ENCODE measurements at places on chromosomes 12 and 14.

GRCh38 chr12:80118565-80119324, 19.4 kb downstream of the OTOGL start:
- DNase-seq: no peak

- DNase-seq: no peak
Measured at GRCh38 chr12:75807494-75807893, 224.1 kb downstream of the PHLDA1 start.

DNA sequence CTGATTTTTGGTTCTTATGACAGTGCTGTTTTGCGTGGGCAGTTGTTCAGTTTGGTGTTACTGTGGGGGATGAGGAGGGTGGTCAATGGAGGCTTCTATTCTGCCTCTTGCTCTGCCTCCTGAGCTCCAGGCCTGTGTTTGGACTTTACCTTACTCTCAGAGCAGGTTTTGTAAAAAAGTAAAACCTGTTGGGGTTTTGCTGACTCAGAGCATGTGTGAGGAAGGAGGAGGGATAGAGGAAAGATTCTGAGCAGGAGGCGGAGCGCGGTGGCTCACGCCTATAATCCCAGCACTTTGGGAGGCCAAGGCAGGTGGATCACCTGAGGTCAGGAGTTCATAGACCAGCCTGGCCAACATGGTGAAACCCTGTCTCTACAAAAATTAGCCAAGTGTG, 6.7 kb downstream of the A2ML1 start:
- DNase-seq: no peak

DNA sequence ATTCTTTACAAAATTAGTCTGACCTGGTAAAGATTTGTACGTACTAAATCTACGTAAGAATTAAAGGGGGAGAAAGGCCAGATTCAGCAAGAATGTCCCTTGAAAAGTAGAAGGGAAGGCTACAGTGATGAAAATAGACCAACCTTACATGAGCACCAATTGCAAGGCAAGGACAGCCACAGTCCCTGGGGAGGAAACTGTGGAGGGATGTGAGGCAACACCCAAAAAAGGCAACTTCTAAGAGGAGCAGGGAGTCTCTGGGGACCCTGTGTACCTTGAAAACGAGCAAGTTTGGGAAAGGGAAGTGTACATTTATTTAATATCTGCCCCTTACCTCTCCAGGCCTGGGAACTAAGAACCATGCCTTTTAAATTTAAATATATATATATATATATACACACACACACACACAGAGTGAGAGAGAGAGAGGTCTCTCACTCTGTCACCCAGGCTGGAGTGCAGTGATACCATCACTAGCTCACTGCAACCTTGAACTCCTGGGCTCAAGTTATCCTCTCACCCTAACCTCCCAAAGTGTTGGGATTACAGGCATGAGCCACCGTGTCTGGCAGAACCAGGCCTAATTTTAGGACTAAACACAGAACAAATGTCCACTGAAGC, 56.4 kb downstream of the TMCC3 start:
- no peak for DNase-seq

- no peak for DNase-seq
Measured at GRCh38 chr12:125890971-125891370, 825.7 kb downstream of the AACS start.

DNA sequence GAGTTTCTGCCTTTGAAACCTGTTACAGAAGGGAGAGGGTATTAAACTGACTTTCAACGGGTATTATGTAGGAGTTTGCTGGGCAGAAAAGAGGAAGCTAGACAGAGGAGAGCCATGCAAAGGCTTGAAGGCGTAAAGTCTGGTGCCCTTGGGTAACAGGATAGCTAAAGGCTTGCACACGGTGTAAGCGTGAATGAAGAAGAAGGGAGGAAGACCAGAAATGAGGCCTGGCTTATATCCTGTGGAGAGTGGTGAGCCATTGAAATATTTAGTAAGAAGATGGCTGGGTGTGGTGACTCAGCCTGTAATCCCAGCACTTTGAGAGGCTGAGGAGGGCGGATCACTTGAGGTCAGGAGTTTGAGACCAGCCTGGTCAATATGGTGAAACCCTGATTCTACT, 22.6 kb downstream of the SUDS3 start:
- DNase-seq: no peak

DNA sequence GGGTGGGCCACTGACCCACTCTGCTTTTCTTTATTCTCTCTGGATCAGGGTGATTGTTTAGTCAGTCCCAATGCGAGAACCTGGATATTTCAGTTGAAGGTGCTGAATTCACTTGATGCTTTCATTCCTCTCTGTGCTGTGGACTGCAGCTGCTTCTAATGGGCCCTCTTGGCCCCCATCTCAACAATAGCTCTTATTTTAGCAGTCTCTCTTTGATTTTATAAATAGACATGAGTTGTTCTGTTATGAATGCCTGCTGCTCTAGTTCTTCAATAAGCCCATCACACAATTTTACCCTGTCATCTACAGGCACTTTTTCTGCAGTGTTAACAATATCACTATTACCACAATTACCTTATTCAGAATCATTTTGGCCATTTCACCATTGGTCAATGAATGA, 54.1 kb upstream of the YARS2 start:
- DNase-seq: no peak

DNA sequence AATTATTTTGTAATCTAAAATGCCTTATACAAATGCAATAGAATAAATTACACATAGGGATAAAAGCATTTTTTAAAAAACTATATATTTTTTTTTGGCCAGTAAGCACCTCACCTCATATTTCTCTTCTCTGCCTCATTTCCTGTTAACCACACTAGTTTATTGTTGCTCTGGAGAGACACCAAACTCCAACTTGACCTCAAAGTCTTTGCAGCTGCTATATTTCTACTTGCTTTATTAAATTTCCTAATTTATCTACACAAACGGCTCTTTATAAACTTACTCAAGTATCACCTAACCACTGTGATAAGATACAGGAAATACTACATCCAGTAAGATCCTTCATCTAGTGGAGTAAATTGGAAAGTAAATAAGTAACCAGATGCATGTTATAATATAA, 622.3 kb downstream of the C12orf50 start:
- no peak for DNase-seq

- DNase-seq: no peak
Measured at GRCh38 chr12:15323480-15323879, 1.2 kb downstream of the PTPRO start.

DNA sequence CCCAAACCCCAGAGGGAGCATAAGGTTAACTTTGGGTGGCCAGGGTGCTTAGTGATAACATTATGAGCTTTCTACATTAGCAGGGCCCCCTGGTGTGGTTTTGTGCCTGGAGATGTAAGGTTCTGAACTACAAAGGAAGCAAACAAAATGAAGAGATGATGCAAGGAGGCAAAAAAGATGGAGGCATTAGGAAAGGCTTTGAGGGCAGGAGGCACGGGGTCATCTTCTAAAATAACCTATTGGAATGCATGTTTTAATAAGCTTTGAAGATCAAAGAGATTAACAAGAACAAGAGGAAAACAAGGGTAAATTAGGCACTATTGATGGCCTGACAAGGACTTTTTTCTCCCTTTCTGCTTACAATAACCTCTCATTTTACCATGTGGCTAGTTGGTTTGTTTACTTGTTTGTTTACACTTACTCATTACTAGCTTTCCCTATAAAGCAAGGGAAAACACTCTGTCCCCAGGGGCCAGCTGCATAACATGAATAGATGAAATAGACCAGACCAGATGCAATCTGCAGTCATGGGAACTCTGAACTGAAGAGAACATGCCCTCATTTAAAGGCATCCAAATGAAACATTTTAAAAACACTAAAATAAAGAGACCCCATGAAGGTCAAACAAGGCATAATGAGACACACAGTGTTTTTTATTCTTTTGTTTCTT, 390.3 kb downstream of the DIO2 start:
- no peak for DNase-seq

DNA sequence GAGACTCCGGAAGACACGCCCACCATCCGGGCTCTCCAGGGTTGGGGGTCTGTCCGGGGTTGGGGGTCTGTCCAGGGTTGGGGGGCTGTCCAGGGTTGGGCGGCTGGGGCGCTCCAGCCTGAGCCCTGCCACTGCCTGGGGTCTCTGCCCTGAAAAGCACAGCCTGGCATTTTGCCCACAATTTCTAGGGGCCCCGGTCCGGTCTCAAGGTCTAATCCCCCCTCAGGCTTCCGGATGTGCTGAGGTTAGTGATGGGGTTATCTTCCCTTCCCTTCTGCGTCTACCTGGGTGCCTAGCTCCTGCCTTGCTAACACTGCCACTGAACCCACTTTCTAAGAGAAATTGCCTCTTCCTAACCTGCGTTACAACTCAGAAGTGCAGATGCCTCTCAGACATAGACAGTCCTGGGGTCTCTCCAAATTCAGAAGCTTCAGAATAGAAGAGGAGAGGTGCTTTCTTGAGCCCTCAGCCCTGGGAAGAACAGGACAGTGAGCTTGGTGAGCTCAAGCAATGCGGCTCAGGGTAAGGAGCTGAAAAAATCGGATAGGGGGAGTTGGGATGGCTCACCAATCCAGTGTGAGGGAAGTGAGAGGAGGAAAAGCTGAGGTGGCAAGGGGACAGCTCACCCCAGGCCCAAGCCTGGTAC, 5.7 kb downstream of the LHX5 start:
- DNase-seq: no peak
